ENCODE measurements at places on chromosomes 16 and 17. TPM values are rescaled to one million over a fixed set of nuclear protein-coding genes. Genes with fewer than 3 reads are reported as not detected.

GPR179 gene
- 1.3 TPM for total RNA-seq

- peak; percentile 43 for DNase-seq
- peak overlapping the region; percentile 63 for H3K27ac ChIP-seq
- peaks cover 14% of the 10 kb centered on the region for H3K4me1 ChIP-seq
- H3K4me3 ChIP-seq, result no peak overlapping the region
Observed at GRCh38 chr17:75240394-75241142, 20.8 kb downstream of the GGA3 start.

LGALS9C gene
- total RNA-seq, result not detected

GRCh38 chr17:16926061-16926511, 45.8 kb downstream of the TNFRSF13B start:
- no peaks in the 10 kb centered on the region for H3K36me3 ChIP-seq
- no peaks in the 10 kb centered on the region for H3K4me1 ChIP-seq
- H3K4me3 ChIP-seq, result no peak overlapping the region
- no peaks in the 10 kb centered on the region for H3K27me3 ChIP-seq
- DNase-seq, result no peak

STARD3 gene
- 265 TPM for total RNA-seq

SEZ6L2 gene
- 57.5 TPM for total RNA-seq

GRCh38 chr16:70577256-70577698, 53.7 kb downstream of the SF3B3 start:
- no peak overlapping the region for H3K4me3 ChIP-seq
- DNase-seq, result no peak
- H3K36me3 ChIP-seq, result no peaks in the 10 kb centered on the region
- H3K4me1 ChIP-seq, result peaks cover 19% of the 10 kb centered on the region

GRCh38 chr16:66427036-66427860, at the start of gene BEAN1:
Gene BEAN1 (plus strand): TSS chr16:66427295. CDS start chr16:66437677, 10,382 bp downstream.
- no peak for DNase-seq
- H3K4me1 ChIP-seq, result peaks cover 5% of the 10 kb centered on the region
- no peaks in the 10 kb centered on the region for H3K36me3 ChIP-seq
- peak within 1 kb of the TSS; percentile 50 for H3K4me3 ChIP-seq
- H3K27ac ChIP-seq, result no peak within 1 kb of the TSS

FLII gene
- 351 TPM for total RNA-seq

DNA sequence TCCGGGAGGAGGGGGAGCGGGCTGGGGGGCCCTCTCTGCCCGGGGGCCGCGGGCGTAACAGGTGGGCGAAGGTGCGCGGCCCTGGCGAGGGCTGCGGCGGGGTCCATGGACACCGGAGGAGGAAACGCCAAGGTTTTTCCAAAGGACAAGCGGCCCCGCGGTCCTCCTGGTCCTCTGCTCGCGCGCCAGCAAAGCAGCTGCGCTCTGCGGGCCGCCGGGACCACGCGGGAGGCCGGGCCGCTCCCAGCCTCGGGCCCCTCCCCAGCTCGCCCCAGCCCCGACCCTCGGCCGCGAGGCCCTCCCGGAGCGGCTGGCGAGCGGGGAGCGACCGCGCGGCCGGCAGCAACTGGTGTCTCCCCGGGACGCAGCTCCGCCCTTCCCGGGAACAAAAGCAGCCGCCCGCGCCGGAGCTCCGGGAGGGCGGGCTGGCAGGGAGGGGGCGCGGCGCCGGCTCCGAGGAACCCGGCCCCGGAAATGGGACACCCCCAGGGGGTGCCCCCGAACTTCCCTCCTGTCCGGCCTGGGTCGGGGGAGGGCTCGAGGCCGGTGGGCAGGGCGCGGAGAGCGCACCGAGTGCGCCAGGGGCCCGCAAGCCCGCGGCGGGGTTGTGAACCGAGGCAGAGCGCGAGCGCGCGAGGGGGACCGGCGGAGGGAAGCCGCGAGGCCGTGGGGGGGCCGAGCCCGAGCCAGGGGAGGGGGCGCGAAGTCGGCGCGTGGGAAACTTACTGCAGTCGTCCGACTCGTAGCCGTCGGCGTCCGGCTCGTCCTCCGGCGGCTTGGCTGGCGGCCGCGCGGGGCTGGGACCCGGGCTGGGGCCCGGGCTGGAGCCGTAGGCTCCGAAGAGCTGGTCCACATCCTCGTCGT, 837 bp downstream of the DOC2B start:
- peak overlapping the region; percentile 32 for H3K4me3 ChIP-seq
- no peaks in the 10 kb centered on the region for H3K4me1 ChIP-seq

DNA sequence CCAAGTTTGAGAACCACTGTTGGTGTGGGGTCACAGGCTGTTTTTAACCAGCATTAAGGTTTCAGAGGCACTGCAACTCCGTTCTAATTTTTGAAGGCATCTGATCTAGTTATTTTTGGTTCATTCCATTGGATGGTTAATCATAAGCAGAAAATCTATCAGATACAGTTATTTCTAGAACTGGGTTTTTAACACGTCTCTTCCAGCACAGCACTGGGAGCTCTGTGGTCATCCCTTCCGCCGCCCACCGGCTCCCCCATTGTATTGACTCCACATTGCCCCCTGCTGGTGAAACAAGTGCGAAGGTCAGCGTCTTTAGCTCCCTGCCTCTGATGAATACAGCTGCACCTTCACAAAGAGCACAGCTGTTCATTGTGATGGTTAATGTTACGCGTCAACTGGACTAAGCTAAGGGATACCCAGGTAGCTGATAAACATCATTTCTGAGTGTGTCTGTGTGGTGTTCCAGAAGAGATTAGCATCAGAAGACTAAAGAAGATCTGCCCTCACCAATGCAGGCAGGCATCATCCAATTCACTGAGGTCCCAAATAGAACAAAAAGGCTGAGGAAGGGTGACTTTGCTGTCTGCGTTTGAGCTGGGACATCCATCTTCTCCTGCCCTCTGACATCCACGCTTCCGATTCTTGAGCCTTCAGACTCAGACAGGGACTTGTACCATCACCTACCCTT, 8.5 kb downstream of the CCL18 start:
- H3K4me3 ChIP-seq, result no peak overlapping the region
- no peaks in the 10 kb centered on the region for H3K27me3 ChIP-seq
- H3K36me3 ChIP-seq, result no peaks in the 10 kb centered on the region
- no peaks in the 10 kb centered on the region for H3K4me1 ChIP-seq
- peak; percentile 73 for DNase-seq

DNA sequence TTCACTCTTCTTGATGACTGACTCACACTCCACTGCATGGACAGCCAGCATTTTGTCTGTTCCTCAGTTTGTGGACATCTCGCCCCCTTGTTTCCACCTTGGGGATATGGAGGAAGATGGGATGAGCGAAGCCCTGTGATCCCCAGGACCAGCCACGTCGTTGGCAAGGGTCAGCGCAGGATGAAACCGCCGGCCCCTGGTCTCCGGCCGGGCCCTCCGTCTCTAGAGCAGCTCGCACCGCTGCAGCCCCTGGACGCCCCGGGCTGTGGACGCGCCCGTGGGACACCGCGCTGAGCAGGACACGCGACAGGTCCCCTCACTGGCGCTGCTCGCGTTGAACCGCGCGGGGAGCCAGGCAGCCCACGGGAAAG, 604 bp upstream of the ZC3H18 start:
- peaks cover 5% of the 10 kb centered on the region for H3K4me1 ChIP-seq
- H3K36me3 ChIP-seq, result no peaks in the 10 kb centered on the region
- H3K4me3 ChIP-seq, result peak overlapping the region; percentile 87
- DNase-seq, result no peak
- H3K27me3 ChIP-seq, result no peaks in the 10 kb centered on the region
- peak overlapping the region; percentile 16 for H3K27ac ChIP-seq

EVPL gene
- total RNA-seq, result 2.7 TPM

DNA sequence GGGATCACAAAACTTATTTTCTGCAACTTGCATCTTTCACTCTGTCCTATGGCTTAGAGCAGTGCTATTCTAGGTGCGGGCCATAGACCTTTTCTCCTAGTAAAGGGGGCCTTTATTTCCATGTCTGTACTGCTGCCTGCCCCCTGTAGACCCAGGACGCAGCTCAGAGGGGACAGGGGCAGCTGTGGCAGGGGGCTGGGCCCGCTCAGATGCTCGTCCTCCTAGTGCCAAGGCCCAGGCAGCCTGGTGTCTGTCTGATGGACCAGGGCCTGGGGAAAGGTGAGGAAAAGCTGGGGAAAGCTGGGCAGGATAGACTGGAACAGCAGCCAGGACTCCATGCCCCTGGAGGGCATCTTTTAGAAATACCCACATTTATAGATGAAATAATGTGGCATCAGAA, 25.6 kb downstream of the VAC14 start:
- no peak for DNase-seq
- H3K4me3 ChIP-seq, result no peak overlapping the region
- H3K27ac ChIP-seq, result no peak overlapping the region
- no peaks in the 10 kb centered on the region for H3K36me3 ChIP-seq
- H3K4me1 ChIP-seq, result no peaks in the 10 kb centered on the region

DNA sequence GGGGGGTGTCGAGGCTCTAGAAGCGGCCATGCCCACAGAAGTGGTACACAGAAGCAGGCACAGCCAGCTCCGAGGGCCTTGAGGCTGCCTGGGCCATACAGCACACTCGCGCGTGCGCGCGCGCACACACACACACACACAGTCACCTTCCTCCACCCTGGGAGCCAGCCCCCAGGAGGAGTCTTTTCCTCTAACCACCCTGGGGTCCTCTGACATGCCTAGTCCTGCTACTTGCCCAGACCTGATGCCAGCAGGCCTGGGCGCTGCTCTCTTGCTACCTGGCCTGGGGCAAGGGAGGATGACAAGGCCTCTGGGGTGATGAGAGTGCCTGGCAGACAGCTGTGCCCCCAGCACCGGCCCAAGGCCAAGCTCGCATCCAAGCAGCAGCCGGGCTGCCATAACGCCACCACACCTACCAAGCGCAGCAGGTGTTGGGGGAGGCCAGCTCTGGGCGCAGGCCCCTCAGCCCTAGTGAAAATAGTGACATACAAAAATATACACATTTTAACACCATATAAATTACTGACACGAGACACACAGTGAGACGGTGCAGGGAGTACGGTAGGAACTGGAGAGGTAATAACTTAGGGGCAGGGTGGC, 41.1 kb downstream of the TSC2 start:
- H3K27ac ChIP-seq, result no peak overlapping the region
- H3K36me3 ChIP-seq, result no peaks in the 10 kb centered on the region

DNA sequence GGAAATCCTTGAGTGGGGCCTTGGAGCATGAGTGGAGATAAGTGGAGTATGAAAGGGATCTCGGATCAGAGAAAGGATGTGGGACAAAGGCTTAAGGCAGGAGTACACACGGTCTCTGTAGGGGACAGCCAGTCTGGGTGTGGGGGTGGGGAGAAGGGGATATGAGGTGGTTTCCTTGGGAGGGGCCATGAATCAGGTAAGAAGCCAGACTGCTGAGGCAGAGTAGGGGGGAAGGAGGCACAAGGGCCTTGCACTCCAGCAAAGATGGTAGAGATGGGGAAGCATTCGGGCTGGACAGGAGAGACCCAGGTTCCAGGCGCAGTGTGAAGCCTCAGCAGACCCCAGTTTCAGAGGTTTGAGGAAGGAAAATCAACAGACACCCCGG, 1.6 kb downstream of the HSD11B2 start:
- no peak overlapping the region for H3K27ac ChIP-seq
- H3K36me3 ChIP-seq, result no peaks in the 10 kb centered on the region
- H3K27me3 ChIP-seq, result no peaks in the 10 kb centered on the region
- DNase-seq, result no peak

HOXB8 gene
- total RNA-seq, result 2.7 TPM

EPX gene
- not detected for total RNA-seq

DNA sequence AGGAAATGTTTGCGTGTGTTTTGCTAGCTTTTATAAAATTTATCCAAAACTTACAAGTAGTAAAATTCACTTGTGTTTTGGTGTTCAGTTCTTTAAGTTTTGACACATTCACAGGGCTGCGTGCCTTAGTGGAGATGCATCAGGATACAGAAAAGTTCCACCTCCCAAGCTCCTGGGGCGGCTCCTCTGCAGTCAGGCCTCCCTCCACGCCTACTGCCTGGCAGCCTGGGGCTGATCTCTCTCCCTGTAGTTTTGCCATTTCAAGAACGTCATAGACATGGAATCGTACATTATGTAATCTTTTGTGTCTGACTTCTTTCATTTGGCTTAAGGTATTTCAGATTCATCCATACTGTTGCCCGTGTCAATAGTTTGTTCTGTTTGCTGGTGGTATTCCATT, 27.2 kb upstream of the IRF8 start:
- no peak overlapping the region for H3K27ac ChIP-seq
- no peaks in the 10 kb centered on the region for H3K4me1 ChIP-seq
- H3K27me3 ChIP-seq, result no peaks in the 10 kb centered on the region
- H3K4me3 ChIP-seq, result no peak overlapping the region
- DNase-seq, result no peak
- H3K36me3 ChIP-seq, result no peaks in the 10 kb centered on the region

DNA sequence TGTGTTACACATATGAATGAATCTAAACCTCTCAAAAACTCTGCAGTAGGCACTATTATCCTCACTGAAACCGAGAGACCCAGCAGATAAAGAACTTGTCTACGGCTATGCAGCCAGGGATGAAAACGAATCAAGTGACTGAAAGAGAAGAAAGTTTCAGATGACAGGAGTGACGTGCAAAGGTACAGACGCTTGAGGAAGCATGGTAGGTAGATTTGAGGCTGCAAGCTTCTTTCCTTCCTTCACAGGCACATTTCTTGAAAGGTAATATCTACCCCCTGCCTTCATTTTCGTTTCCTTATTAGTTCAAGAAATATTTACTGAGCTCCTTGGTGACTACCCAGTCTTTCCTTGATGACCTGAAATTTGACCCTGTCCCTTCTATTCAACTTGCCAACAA, 211.5 kb upstream of the AXIN2 start:
- no peaks in the 10 kb centered on the region for H3K4me1 ChIP-seq
- no peaks in the 10 kb centered on the region for H3K27me3 ChIP-seq
- H3K4me3 ChIP-seq, result no peak overlapping the region
- H3K36me3 ChIP-seq, result no peaks in the 10 kb centered on the region
- H3K27ac ChIP-seq, result no peak overlapping the region

DNA sequence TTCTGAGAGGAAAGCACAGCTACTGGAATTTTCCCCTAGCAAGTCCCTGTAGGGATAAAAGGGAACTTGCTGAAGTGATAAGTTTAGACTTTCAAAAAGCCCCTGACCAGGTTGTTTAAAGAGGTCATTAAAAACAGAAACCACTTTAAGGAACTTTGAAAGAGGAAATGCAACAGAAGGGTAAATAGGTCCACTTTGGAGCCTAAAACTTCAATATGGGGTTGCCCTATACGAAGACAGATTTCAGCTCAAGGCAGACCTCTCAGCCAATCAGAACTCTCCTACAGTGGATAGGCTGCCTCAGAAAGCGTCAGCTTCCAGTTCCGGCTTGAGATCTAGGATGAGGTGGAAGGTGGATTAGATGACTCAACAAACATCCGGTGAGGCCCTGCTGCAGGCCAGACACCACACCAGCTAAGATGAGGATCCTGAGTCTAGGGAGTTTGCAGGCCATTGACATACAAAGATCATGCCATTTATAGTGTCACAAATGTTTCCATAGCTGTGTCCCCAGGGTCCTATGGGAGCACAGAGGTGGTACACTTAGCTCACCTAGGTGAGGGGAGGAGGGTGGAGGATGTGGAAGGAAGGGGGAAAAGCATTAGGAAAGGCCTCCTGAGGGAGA, 7.9 kb upstream of the MFSD6L start:
- no peak overlapping the region for H3K4me3 ChIP-seq
- H3K27ac ChIP-seq, result no peak overlapping the region
- no peak for DNase-seq
- H3K4me1 ChIP-seq, result no peaks in the 10 kb centered on the region
- no peaks in the 10 kb centered on the region for H3K27me3 ChIP-seq

GRCh38 chr17:67421869-67422273, 44.8 kb downstream of the PITPNC1 start:
- no peak overlapping the region for H3K27ac ChIP-seq
- no peaks in the 10 kb centered on the region for H3K36me3 ChIP-seq
- DNase-seq, result no peak
- no peak overlapping the region for H3K4me3 ChIP-seq
- H3K4me1 ChIP-seq, result no peaks in the 10 kb centered on the region

Measured in testis (tissue), 5 donors.